ENCODE measurements at places on chromosomes 1 and 21. TPM values are rescaled to one million over a fixed set of nuclear protein-coding genes. Genes with fewer than 3 reads are reported as not detected.

DNA sequence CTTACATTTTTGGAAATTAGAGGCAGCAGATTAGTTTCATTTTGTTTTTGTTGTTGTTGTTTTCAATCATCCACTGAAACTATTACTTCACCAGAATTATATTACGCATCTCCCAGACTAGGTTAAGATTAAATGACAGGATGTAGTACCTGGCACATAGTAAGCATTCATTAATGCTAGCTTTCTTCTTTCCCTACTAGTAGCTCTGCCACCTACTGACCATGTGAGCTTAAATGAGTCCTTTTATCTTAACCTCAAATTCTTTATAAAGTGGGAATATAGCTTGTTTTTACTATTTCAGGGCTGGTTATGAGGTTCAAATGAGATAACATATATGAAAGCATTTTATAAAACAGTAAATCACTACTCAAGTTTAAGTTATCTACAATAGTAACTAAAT, 10.2 kb upstream of the ASPM start:
- no peak for DNase-seq

The DLGAP3 gene
- total RNA-seq: not detected

- no peak for DNase-seq
Observed at GRCh38 chr1:92486251-92487077, at the start of gene GFI1. TSS of gene GFI1 (minus strand) at chr1:92486925. CDS start at chr1:92483487, 3,438 bp downstream.

The S100A14 gene
- total RNA-seq: 52.3 TPM

The ISG15 gene
- 15.7 TPM for total RNA-seq

GRCh38 chr1:107889524-107889923, 75.5 kb downstream of the VAV3 start:
- no peak for DNase-seq

GRCh38 chr1:205947024-205947423, 3.8 kb upstream of the SLC26A9 start:
- no peak for DNase-seq

- DNase-seq: no peak
Observed at GRCh38 chr1:115448282-115449044, 110.4 kb upstream of the NGF start.

- no peak for DNase-seq
Observed at GRCh38 chr1:175563236-175563895, 180.0 kb downstream of the TNR start.

The OLIG2 gene
- not detected for total RNA-seq

The LRRC38 gene
- total RNA-seq: not detected

The TAS1R1 gene
- total RNA-seq: not detected

DNA sequence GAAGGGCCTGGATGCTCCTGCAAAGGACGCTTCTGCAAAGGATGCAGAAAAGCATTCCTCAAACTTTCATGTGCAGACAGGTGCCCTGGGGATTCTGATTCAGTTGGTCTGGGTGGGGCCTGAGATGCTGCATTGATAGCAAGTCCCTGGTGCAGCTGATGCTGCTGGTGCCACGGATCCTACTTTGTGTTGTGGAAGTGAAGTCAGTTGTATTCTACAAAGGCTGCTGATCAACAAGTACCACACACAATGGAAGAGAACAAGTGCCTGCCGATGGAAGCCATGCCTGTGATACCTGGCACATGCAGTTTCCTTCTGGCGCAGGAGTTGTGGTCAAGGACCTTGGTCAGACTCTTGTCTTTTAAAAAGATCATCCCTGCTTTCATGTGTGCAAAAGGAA, 478.8 kb downstream of the CAMTA1 start:
- no peak for DNase-seq

The MRAP gene
- not detected for total RNA-seq

GRCh38 chr1:223153177-223154119, 10.4 kb upstream of the TLR5 start:
- no peak for DNase-seq

- DNase-seq: no peak
Observed at GRCh38 chr1:3135744-3136455, 66.9 kb downstream of the PRDM16 start.

DNA sequence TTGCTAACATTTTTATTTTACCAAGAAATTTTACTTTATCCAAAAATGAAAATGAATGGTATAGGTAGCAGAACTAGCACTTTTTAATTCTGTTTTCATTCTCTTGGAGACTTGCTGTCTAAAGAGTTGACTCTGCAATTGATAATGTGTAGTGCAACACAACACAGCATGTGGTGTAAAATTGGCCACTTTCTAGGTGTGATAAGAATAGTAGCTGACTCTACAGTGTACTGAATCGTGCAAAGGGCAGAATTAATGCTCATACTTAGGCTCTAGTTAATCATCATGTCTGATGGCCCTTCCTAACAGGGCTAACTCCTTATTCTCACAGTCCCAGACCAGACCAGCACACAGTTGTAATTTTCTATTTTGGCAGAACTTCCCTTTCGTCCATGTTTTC, 140.5 kb downstream of the NEK7 start:
- DNase-seq: no peak

The CD1E gene
- total RNA-seq: not detected

- DNase-seq: no peak
Observed at GRCh38 chr1:43405219-43405875, 15.6 kb downstream of the SZT2 start.

GRCh38 chr1:84975035-84975434, 21.9 kb downstream of the MCOLN2 start:
- DNase-seq: no peak

- peak; percentile 60 for DNase-seq
Observed at GRCh38 chr1:35810096-35810881, 2.5 kb downstream of the AGO4 start.

DNA sequence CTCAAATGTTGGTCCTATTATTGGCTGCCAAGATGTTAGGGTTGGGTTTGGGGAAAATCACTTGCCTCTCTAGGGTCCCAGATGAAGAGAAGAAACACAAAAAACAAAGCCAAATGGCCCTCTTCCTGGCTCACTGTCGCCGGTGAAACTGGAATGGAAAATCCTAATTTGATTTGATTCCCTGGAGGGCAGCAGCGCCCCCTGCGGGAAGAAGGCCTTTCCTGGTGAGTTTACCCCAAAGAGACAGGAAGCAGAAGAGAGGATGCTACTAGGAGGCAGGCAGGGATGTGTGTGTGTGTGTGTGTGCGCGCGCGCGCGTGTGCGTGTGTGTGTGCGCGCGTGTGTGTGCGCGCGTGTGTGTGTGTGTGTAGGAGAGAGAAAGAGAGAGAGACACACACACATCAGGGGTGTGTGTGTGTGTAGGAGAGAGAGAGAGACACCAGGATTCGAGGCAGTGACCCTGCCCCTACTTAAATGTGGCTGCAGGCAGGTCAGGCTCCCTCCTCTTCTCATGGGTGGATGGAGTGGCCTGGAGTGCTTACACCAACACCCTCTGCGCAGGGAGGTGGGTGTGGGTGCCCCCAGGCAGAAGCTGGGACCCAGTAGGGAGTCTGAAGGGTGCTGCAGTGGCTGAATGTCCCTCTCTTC, 3.1 kb upstream of the SELENON start:
- DNase-seq: peak; percentile 56

DNA sequence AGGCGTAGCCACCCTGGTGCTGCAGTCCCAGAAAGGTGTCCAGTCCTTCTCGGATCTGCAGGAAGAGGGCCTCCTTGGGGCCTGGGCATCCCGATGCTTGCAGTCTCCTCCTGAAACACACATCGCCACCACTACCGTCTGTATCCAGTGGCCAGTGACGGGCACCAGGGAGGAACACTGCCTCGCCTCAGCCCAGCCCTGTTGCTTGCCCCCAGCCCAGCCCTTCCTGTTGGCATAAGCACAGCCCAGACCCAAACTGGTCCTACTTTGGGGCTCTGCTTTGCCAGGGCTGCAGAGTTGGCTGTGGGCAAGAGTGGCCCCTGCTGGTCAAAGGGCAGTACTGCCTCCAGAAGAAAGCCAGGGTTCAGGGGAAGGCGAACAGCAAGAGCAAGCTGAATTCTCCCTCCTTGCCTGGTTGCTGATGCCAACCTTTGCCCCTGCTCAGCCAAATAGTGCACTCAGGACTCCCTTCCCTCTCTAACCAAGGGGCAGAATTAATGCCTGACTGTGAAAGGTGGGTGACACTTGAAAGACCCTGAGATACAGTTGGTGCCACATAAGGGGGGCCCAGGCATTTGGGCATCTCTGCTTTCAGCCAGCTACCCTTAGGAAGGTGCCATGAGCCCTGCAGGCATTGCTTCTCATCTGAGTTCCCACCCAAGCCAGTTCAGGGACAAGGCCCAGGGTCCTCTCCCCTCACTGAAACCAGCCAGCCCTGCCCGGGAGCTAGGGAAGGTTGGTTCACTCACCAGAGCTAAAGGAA, 11.1 kb upstream of the ARHGEF2 start:
- DNase-seq: peak; percentile 48
